K562 (cell line): ENCODE measurements at places on chromosomes 11 and 22. TPM values are rescaled to one million over a fixed set of nuclear protein-coding genes. Genes with fewer than 3 reads are reported as not detected.

Gene IFITM5
- total RNA-seq: not detected in 2 replicates

Gene NPTXR
- total RNA-seq: 3.0 and 3.1 TPM in 2 replicates

Gene CSNK2A3
- 0.33 and 0.60 TPM in 2 replicates for total RNA-seq

Gene MFNG
- 0.73 and 0.89 TPM in 2 replicates for total RNA-seq

Gene NOX4
- not detected in 2 replicates for total RNA-seq

GRCh38 chr11:18016789-18017188, 3.9 kb upstream of the SERGEF start:
- H3K27me3 ChIP-seq: no peaks in the 10 kb centered on the region
- H3K27ac ChIP-seq: no peak overlapping the region
- H3K4me3 ChIP-seq: no peak overlapping the region
- H3K36me3 ChIP-seq: no peaks in the 10 kb centered on the region

DNA sequence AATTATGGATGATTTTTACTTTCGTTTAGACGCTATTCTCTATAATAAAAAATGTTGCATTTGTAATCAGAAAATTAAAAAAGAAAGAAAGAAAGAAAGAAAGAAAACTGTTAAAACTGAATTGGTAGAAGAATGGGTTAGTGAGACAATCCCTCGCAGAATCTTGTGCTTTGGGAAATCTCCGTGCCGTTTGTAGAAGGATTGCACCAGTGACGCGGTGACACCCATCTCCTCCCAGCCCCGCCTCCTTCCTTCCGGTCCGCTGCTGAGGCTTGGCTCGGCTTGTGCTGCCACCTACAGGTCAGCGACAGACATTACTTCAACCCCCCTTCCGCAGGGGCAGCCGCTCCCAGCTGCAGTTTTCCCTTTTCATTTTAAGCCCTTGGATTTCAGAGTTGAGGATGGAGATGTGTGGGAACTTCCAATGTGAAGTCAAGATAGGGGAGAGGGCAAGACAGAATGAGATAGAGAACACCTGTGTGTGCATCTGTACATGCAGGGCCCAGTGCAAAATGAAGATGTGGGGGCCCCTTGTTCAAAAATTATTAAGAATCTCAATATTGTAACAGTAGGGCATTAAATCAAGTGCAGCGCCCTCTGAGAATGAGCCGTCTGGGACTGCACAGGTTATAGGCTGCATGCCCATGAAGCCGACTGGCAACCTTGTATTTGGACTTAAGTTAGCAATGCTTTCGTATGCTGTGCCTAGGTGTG, 41.1 kb downstream of the TST start:
- no peaks in the 10 kb centered on the region for H3K36me3 ChIP-seq
- H3K27ac ChIP-seq: no peak overlapping the region
- H3K4me3 ChIP-seq: peak overlapping the region; percentile 32
- H3K4me1 ChIP-seq: peaks cover 34% of the 10 kb centered on the region

DNA sequence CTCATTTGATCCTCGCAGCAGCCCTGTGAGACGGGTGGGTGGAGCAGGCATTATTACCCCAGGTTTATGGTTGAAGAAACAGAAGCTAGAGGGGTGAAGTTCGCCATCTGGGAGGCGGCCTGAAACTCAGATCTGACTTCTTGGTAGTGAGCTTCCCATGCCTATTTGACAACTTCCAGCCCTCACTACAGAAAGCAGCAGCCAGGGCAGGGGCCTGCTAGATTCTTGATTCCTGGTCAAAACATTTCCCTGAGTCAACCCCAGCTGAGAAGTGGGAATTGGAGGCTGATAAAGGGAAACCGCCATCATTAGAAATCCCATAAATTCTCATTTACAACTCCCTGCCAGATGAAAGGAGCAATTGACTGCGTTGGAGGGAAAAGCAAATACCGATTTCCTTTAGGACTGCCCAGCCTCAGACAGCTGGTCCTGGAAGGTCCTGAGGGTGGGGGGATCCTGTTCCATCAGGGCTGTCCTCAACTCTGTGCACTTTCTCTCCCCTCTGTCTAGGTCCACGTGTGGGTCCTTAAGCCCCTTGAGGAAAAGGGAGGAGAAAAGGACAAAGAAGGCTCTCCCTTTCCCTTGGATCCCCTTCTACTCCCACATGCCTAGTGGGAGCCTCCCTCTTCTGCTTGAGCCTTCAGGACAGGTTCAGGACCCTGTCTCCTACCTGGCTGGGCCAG, 10.2 kb upstream of the NECTIN1 start:
- H3K27ac ChIP-seq: no peak overlapping the region
- no peaks in the 10 kb centered on the region; the same call in 2 of the 3 replicates for H3K27me3 ChIP-seq
- H3K4me1 ChIP-seq: peaks cover 12% of the 10 kb centered on the region

DNA sequence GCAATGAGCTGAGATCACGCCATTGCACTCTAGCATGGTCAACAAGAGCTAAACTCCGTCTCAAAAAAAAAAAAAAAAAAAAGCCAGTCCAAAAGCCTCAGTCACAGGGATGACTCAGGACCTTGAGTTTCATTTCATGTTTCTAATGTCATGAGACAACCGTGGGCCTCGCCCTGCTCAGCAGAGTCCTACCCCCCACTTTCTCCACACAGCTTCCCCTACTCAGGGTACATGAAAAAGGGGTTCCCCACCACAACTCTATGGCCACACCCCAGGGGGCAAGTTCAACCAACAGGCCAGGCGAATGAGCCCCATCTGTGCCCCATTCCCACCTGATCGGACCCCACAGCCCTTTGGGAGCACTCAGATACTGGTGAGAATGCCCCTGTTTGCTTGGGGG, 24.3 kb upstream of the ADA2 start:
- DNase-seq: no peak
- H3K4me1 ChIP-seq: no peaks in the 10 kb centered on the region
- H3K4me3 ChIP-seq: no peak overlapping the region
- H3K27ac ChIP-seq: no peak overlapping the region
- H3K27me3 ChIP-seq: peaks cover 25% of the 10 kb centered on the region
- H3K36me3 ChIP-seq: no peaks in the 10 kb centered on the region

DNA sequence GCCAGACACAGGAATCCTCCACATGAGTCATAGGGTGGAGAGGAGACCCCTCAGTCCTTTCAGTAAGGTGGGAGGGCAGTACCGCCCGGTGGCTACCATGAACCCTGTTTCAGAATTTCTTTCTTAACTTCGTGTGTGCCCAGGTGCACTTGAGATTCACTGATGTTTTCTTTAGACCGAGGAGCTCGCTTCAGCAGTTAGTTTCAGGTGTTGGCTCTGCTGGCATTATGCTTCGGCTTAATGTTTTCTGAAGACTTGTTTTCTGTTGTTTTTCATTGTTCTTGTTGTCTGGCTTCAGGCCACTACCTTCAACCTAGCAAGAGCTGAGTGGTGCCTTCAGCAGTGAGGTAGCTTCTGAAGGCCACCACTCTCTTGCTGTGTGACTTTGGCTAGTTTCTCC, 71.5 kb downstream of the BMAL1 start:
- no peak overlapping the region for H3K27ac ChIP-seq
- DNase-seq: no peak
- no peaks in the 10 kb centered on the region for H3K36me3 ChIP-seq
- no peak overlapping the region for H3K4me3 ChIP-seq

GRCh38 chr11:91800208-91800914, 424.3 kb upstream of the FAT3 start:
- H3K4me1 ChIP-seq: peaks cover 4% of the 10 kb centered on the region; the same call in 1 of the 2 replicates
- no peak overlapping the region for H3K4me3 ChIP-seq

- no peak overlapping the region for H3K4me3 ChIP-seq
- H3K4me1 ChIP-seq: no peaks in the 10 kb centered on the region
- DNase-seq: no peak
- no peak overlapping the region for H3K27ac ChIP-seq
- no peaks in the 10 kb centered on the region for H3K27me3 ChIP-seq
Measured at GRCh38 chr11:15028379-15028778, 45.0 kb upstream of the CALCB start.

DNA sequence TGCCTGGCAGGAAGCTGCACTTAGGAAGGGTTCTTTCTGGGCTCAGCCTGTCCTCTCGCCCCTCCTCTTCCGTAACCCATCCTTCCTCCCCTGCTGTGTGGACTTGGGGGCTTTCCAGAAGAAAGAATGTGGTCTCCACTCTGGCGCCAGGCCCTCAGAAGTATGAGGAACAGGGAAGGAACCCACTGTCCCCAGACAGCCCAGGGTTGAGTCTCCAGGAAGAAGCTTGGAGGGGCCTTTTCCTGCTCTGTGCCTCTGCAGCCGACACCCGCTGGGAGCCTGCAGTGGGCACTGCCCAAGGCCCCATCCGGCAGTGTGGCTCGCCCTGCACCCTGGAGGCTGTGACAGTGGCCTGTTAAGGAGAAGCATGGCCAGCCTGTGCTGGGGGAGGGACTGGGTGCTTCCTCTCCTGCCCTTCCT, 112.6 kb downstream of the ST3GAL4 start:
- H3K4me1 ChIP-seq: no peaks in the 10 kb centered on the region
- no peaks in the 10 kb centered on the region for H3K36me3 ChIP-seq
- no peak overlapping the region for H3K4me3 ChIP-seq
- H3K27me3 ChIP-seq: peaks cover 9% of the 10 kb centered on the region; the same call in 2 of the 3 replicates

GRCh38 chr11:9575260-9576240, 2.1 kb downstream of the WEE1 start:
- peak overlapping the region; percentile 92 for H3K4me3 ChIP-seq
- H3K27me3 ChIP-seq: no peaks in the 10 kb centered on the region
- H3K4me1 ChIP-seq: peaks cover 35% of the 10 kb centered on the region
- DNase-seq: peak; percentile 51

DNA sequence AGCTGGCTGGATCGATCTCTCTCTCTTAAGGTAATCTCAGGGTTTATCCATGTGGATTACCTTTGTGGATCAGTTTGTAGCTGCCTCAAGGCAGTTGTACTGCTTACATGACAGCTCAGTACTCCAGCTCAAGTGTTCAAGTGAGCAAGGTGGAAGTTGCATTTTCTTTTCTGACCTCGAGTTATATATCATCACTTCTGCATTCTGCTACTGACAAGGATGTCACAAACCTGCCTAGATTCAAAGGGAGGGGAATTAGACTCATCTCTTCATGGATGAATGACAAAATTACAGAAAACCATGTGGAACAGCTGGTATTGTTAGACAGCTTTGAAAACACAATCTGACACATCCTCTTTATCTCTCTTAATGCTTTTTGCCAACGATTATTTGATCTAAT, 6.1 kb upstream of the TCN2 start:
- no peaks in the 10 kb centered on the region for H3K36me3 ChIP-seq
- no peak for DNase-seq
- H3K27me3 ChIP-seq: no peaks in the 10 kb centered on the region
- no peaks in the 10 kb centered on the region; the same call in 1 of the 2 replicates for H3K4me1 ChIP-seq
- no peak overlapping the region for H3K27ac ChIP-seq

GRCh38 chr22:32255726-32256125, 579 bp upstream of the SLC5A4 start:
- peaks cover 9% of the 10 kb centered on the region; the same call in 1 of the 2 replicates for H3K27me3 ChIP-seq
- H3K4me1 ChIP-seq: no peaks in the 10 kb centered on the region
- H3K4me3 ChIP-seq: no peak overlapping the region
- no peak for DNase-seq

DNA sequence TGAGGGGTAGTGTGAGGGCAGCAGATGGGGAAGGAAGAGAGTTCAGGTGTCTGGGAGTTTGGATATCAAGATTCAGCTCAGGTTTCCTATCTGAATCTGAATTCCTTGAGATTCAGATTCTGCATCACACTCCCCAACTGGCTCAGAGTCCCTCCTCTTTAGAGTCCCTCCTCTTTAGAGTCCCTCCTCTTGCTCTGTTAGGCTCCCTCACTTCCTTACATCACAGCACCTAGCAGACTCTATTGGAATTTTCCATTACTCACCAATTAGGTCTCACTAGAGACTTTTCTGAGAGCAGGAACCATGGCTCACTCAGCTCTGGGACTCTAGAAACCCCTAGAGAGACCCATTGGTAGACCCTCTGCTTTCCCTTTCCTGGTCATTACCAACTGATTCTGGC, 303.4 kb upstream of the SYN3 start:
- DNase-seq: no peak
- no peaks in the 10 kb centered on the region for H3K27me3 ChIP-seq
- H3K27ac ChIP-seq: no peak overlapping the region
- no peak overlapping the region for H3K4me3 ChIP-seq
- H3K4me1 ChIP-seq: no peaks in the 10 kb centered on the region
- no peaks in the 10 kb centered on the region for H3K36me3 ChIP-seq
